ENCODE measurements at places on chromosomes 2 and 18.

DNA sequence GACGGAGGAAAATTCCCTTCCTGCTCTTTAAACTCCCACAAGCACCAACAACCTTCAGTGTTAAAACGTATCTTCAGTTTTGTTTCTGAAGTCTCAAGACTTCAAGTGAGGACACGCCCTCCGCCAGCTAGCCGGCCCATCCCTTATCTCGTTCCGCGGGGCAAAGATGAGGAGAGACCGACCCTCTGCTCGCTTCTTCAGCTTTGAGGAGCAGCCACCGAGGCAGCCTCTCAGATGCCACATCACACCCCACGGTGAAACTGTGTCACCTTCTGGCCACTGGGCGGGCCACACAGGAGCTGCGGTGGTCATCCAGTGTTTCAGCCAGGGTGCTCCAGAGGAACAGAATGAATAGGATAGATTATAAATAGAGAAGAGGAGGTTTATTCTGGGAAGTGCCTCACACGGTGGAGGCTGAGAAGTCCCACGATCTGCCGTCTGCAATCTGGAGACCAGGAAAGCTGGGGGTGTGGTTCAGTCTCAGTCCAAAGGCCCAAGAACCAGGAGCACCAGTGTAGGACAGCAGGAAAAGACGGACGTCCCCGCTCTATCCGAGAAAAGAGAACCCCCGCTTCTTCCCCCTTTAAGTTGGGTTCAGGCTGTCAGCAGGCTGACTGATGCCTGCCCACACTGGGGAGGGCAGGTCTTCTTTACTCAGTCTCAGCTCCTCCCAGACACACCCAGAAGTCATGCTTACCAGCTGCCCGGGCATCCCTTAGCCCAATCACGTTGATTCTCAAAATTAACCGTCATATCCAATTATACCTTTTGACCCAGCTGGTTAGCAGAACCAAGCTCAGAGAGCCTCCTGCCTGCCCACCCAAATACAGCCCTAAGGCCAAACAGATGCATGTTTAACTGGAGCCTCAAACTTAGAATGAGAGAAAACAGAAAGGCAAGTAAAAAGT, 399.7 kb upstream of the ID2 start:
- no peak for DNase-seq

GRCh38 chr2:223835701-223836532, 1.5 kb downstream of the AP1S3 start:
- DNase-seq, result no peak

DNA sequence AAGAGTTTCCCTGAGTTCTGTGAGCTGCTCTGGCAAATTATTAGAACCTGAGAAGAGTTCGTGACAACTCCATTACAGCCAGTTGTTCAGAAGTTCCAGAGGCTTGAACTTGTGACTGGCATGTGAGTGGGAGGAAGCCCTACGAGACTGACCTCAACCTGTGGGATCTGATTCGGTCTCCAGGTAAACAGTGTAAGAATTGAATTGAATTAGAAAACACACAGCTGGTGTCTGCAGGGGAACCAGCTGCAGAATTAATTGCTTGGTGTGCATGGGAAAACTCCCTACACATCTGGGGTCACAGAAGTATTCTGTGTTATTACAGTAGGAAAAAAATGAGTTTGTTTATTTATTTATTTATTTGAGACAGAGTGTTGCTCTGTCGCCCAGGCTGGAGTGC, 14.0 kb upstream of the ITSN2 start:
- DNase-seq, result no peak

- no peak for DNase-seq
Measured at GRCh38 chr2:205755923-205756322, 73.6 kb downstream of the NRP2 start.

GRCh38 chr2:195318440-195319111, 338.4 kb upstream of the SLC39A10 start:
- DNase-seq, result peak; percentile 18

DNA sequence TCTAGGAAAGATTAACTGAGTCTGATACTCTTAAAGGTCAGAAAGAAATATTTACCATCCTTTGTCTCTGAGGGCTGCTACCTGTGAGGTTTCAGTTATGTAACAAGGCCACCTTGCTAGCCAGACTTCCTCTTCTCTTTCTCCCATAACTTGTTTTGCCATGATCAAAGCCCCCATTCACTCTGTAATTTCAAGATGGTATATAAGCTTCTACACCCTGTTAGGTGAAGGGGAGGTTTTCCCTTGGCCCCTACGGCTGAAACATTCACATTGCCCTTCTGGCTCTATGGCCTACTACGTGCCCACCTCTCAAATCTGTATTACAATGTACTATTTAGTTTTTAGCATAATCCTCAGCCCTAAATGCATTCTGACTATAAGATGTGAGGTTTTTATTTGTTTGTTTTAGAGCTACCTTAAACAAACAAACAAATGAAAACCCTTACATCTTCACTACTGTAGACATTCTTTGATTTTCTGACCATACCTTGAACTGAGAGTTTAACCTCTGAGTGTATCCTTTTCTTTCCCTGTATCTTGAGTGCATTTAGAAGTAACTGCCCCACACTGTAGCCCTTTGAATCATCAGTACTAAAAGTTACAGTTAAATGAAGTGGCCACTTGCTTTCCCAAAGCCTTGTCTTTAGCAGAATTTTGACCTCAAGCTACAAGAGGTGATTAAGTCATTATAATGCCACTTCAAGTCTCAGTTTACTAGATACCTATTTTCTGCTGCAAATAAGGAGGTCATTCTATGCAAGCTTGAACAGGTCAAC, 332.2 kb downstream of the SOCS6 start:
- no peak for DNase-seq

DNA sequence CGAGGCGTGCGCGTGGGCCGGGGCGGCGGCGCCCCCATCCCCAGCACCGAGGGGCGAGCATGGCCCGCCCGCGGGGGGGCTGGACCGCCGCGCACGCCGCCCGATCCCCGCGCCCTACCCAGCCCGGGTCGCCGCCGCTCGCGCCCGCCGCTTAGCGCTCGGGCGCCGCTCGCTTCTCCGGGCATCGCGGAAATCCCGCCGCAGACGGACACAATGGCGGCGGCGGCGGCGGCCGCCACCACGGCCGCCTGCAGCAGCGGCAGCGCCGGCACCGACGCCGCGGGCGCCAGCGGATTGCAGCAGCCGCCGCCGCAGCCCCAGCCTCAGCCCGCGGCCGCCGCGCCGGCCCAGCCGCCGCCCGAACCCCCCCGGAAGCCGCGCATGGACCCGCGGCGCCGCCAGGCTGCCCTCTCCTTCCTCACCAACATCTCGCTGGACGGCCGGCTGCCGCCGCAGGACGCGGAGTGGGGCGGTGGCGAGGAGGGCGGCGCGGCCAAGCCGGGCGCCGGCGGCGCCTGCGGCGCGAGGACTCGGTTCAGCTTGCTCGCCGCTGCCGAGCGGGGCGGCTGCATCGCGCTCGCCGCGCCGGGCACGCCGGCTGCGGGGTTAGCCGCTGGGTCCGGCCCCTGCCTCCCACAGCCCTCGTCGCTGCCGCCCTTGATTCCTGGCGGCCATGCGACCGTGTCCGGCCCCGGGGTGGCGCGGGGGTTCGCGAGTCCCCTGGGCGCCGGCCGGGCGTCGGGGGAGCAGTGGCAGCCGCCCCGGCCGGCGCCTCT, 453 bp downstream of the CABLES1 start:
- DNase-seq, result no peak

- no peak for DNase-seq
Measured at GRCh38 chr2:233563663-233564430, 2.7 kb downstream of the USP40 start.

GRCh38 chr2:235605312-235606003, 111.6 kb downstream of the AGAP1 start:
- peak; percentile 17 for DNase-seq

DNA sequence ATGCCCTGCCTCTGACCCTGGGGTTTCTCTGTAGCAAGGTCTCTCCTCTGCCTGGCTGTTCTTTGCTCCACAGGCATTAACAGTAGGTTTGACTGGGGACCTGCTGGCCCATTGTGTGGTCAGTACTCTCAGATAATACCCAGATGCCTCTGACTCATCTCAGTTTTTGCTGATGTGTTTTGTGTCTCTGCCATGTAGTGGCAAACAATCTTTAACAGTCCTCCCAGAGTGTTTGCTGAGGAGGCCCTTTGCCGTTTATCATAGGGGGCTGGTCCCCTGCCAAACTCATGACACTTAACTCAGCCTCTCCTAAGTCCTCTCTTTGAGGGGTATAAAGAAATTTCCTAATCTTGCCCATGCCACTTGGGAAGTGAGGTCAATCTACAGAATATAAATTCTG, 793.7 kb upstream of the FANCL start:
- DNase-seq, result no peak

- DNase-seq, result no peak
Measured at GRCh38 chr18:4801151-4801550, 346.0 kb upstream of the DLGAP1 start.

DNA sequence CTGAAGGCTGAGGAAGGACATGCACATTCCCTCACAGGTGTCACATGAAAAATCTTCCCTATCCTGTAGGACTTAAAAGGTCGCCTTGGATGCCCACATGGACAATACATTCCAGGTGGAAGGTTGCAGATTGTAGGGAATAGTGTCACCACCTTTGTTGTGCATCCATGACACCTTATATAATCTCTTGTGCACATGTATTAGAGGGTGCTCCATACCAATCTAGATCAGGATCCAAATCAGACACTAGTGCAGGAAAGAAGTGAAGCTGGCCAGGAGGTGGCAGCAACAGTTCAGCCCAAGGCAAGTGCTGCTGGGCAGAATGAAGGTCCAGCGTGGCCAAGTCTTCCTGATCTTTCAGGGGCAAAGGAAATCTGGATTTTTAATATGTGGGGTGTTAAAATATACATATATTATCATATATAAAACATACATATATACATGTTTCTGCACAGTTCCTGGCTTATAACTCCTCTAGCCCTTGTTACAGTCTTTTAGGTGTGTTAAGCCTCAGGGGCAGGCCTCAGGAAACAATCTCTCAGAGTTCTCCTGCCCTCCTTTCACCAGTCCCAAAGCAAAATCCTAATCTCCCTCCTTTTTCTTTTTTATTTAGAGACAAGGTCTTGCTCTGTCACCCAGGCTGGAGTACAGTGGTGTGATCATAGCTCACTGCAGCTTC, 16.6 kb downstream of the NIF3L1 start:
- DNase-seq, result no peak

DNA sequence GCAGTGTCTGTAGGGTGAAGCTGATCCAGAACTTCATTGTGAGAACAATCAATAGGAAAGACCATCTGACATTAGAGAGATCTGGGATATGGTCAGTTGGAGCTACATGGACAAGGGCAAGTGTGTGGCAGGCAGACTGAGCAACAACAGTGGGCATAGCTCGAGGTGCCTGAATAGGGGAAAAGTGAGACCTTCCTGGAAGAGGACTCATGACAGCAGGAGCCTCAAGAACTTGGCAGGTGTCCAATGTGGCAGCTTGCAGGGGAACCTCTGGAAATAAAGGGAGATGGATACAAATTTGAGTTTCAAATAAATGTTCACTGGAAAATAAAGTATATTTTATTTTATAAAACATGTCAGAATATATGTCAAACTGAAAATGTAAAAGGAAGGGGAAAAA, 117.9 kb downstream of the TANC1 start:
- DNase-seq, result no peak

GRCh38 chr2:67515538-67515937, 118.4 kb downstream of the ETAA1 start:
- DNase-seq, result no peak

- no peak for DNase-seq
Measured at GRCh38 chr18:78856569-78857313, 122.9 kb upstream of the SALL3 start.

GRCh38 chr2:65499216-65499615, 66.8 kb upstream of the SPRED2 start:
- DNase-seq, result no peak

DNA sequence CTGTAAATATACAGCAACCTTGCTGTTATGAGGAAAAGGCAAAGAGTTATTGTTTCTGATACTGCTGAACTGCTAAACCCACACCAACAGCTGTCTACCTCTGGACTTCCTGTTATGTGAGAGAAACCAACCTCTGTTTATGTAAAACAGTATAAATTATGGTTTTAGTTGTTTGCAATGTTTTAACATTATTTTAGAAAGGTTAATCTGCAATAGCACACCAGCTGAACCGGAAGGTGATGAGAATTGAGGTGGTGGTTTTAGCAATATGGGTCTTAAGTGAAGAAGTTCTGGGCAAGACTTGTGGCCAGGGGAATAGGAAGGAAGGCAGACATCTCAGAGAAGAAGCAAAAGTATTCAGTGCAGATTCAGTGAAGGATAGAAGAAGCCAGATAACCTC, 237.8 kb downstream of the PLCL1 start:
- DNase-seq, result no peak

GRCh38 chr2:132515010-132515409, 98.4 kb downstream of the GPR39 start:
- DNase-seq, result no peak

DNA sequence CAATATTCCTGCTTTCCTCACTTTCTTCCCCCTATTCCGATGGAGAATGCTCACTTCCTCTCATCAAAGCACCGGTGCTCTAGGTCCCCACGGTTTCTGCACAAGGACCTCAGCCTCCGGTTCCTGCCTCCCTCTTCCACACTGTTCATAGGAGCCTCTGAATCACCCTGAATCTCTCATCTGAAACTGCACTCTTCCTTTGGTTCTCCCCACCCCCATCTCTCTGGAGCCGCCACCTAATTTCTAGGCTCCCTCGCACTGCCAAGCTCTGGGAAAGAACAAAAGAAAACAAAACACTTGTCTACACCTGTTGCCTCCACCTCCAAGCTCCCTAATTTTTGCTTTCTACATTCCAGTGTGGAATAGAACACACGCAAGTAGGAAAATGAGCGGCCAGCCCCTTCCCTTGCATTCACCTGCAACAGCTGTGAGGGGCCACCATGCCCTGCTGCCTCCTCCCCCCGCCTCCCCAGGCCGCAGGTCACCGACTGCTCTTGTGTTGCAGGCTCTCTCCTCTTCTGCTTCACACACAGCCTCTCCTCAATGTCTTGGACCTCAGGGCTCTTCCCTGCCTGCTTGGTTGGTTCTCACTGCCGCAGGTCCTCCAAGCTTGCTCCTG, 9.6 kb downstream of the FBXO15 start:
- DNase-seq, result no peak

DNA sequence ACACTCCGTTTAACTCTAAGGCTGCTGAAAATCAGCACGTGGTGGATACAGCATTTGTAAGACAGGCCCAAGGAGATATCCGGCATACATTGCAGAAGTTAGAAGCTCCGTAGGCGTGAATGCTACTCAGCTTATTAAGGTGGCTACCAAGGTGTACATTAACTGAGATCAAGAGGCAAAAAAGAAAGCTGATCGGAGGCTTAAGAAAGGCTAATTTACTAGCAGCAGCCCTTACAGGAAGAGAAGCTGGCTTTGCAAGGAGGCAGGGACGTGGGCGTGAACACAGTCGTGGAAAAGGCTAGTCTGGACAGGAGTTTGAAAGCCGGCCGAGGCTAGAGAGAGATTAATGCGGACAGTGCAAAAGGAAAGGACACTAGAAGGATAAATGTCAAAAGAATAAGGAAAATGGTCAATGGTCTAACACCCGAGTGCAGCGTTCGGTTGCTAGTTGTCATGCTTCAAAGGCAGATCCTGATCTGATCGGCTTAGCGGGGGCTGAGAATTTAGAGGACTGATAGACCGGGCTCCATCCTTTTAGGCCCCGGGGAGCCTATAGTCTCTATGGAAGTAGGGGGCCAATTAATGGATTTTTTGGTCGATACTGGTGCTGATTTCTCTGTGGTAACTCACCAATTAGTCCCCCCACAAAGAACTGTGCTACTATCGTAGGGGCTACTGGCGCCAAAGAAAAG, 45.6 kb upstream of the SELENOI start:
- no peak for DNase-seq
